COR-L47 (cell line): ENCODE measurements at places on chromosomes 3 and 15.

DNA sequence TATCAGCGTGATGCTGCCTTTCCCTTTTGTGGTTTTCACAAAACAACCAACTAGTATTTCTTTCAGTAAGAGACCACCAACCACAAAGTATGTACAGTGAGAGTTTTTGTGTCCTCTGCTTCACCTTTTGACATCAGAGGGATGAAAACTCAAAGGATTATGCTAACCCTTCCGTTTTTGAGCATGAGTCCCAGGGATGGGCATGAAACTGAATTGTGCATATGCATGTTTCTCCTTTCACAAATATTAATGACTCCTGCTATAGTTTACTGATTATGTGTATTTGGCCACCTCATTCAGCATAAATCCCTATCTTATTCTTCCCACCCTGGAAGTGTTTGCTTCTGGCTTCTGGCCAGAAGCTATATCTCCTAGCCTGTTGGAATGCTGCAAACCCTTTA is 59.2 kb downstream of the RSRC1 start:
- DNase-seq: no peak

DNA sequence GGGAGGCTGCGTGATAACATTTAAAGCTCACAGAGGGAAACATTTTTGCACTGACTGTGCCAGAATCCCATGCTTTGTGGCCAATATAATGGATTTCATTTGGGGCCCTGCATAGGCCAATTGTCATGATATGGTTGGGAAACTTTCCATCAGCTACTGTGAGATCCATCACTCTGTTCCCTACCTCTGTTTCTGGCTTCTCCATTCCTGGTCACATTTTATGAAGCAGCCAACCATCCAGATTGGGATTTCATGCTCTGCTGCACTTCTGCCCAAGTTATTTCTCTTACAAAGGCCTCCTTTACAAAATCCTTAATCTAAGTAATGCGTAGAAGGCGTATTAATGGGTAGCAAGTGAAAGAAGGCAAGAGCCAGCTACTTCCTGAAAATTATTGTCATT is 221.1 kb downstream of the LRTM1 start:
- DNase-seq: no peak

DNA sequence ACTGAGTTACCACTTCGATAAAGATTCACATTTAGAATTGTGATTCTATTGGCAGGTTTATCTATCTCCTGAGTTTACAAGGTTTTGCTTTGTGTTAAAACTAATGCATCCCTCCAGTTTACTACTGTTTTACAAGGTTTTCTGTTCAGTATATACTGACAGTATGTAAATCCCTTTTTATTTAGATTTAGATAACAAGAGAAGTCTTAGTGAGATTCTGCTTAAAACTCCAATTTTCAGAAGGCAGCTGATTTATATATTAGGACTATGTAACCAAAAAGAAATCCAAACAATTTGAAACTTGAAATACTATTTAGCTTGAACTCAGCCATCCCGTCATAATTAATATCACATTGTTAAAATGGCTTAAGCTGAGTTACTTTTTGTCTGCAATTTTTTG is 619.2 kb downstream of the NAALADL2 start:
- no peak for DNase-seq

- DNase-seq: no peak
Observed at GRCh38 chr3:15420871-15421270, 6.5 kb downstream of the METTL6 start.
